ENCODE measurements at places on chromosomes 1 and 21. TPM values are rescaled to one million over a fixed set of nuclear protein-coding genes. Genes with fewer than 3 reads are reported as not detected.
A peak's percentile ranks its signal among the peaks of the same experiment; 100 is the strongest.

GRCh38 chr1:170530972-170531757 is 801 bp upstream of the GORAB start:
- H3K36me3 ChIP-seq: peaks cover under 1% of the 10 kb centered on the region
- DNase-seq: no peak
- H3K27me3 ChIP-seq: no peaks in the 10 kb centered on the region
- H3K27ac ChIP-seq: no peak overlapping the region
- H3K4me1 ChIP-seq: peaks cover 11% of the 10 kb centered on the region

DNA sequence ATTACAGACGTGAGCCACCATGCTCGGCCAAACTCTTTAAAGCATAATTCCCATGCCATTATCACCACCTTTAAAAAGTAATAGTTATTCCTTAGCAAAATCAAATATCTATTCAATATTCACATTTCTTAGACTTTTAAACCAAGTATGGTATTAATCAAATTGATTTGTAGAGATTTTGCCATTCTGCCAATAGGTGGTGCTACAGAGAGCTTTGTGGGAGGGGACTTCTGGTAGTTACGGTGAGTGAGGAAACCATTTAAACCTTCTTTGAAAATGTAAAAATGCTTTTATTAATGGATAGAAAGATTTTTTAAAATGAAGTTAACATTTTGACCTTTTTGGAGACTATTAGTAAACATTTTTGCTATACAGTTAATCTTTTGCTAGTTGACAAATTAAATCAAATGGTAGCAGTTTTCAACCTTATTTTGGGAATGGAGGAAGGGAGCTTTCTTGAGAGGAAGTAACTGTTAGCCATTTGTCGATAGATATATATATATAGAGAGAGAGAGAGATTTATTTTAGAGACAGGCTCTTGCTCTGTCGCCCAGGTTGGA is 19.3 kb downstream of the IARS2 start:
- no peaks in the 10 kb centered on the region for H3K27me3 ChIP-seq
- H3K27ac ChIP-seq: no peak overlapping the region
- no peaks in the 10 kb centered on the region for H3K4me1 ChIP-seq
- peaks cover 34% of the 10 kb centered on the region for H3K36me3 ChIP-seq
- no peak overlapping the region for H3K4me3 ChIP-seq

DNA sequence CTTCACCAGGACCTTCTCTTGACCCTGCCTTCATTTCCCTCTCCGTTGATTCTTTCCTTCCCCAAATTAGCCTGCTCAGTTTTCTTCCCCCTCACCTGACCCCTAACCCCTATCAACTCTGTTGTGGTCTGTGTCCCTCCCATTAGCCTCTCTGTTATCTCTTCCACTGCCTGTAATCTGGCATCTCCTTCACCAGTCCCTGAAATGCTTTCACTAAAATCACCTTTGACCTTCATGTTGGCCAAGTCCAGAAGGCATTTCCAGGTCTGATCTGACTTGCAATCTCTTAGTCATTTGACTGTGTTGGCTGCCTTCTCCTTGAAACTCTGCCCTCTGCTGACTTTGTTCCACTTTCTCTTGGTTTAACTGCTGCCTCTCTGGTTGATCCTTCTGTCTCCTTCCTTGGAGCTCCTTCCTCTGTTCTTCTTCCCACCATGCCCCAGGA is 28.2 kb downstream of the ATP8B2 start:
- H3K27ac ChIP-seq: peak overlapping the region; percentile 93
- H3K4me3 ChIP-seq: peak overlapping the region; percentile 71
- no peaks in the 10 kb centered on the region for H3K27me3 ChIP-seq
- peaks cover 12% of the 10 kb centered on the region for H3K36me3 ChIP-seq

DNA sequence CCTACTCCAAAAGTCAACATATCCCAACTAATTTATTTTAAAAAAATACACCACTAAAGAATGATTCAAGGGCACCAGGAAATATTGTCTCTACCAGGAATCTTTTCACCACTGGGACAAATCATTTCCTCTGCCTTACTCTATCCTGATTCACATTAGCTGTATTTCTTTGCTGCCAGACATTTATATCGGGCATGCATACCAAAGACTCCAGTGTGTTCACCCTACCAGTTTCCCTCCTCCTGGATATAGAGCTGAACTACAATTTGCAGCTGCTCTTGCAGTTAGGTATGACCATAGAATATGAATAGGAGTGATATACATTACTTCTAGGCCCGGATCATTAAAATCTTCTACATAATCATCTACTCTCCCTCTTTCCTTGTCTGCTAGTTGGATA is 7.6 kb downstream of the KCNJ6 start:
- no peaks in the 10 kb centered on the region for H3K27me3 ChIP-seq
- DNase-seq: no peak
- H3K4me3 ChIP-seq: no peak overlapping the region
- peaks cover 20% of the 10 kb centered on the region for H3K4me1 ChIP-seq
- H3K36me3 ChIP-seq: no peaks in the 10 kb centered on the region

GRCh38 chr1:200665861-200666260 is 3.8 kb downstream of the DDX59 start:
- peak overlapping the region; percentile 23 for H3K27ac ChIP-seq
- DNase-seq: no peak
- H3K27me3 ChIP-seq: no peaks in the 10 kb centered on the region
- no peak overlapping the region for H3K4me3 ChIP-seq
- H3K4me1 ChIP-seq: peaks cover 35% of the 10 kb centered on the region

DNA sequence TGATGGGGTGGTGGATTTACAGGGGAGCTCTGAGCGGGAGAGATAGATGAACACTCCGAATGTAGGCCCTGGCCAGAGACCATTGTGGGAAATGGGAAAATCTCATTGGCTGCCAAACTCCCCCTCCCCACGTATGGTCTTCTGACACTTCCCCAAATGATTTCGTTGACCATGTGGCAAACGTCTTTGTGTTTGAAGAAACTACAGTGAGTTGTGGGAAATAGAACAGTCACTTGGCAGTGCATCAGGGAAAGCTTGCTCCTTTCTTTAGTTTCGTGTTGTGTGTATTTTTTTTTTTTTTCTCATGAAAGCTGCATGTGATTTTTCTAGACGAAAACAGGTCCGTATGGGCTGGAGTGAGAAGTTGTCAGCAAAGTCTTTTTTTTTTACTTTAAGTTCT is 25.0 kb upstream of the GRIK3 start:
- H3K27me3 ChIP-seq: no peaks in the 10 kb centered on the region
- no peak overlapping the region for H3K4me3 ChIP-seq

The DNAI4 gene
- total RNA-seq: 8.9 TPM

DNA sequence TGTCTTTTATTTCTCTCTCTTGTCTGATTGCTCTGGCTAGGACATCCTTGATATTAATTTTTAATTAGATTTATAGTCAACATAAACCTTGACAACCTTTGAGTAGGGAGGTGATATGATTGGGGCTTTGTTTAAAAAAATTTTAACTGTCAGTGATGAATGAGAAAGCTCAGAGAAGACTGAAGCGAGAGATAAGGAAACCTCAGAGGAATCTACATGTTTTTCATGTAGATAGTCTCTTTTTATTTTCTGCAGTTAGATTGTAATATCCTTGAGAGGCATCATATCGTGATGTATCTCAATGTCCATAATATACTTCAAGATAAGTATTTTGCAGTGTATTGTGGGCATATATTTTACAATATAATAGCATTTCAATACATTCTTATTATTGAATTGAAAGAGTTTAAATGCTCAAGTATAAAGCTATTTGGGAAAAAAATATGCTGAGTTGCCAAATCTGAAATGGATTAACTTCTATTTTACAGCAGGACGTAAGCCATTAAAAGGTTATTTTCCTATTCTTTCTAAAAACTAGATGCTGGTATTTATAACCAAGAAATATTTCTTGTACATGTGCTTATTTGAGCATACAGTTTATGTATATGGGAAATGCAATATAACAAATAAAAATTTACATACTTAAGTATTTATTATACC is 802.4 kb upstream of the ADGRL4 start:
- no peaks in the 10 kb centered on the region for H3K27me3 ChIP-seq
- H3K4me1 ChIP-seq: peaks cover 10% of the 10 kb centered on the region
- no peak overlapping the region for H3K27ac ChIP-seq
- no peak for DNase-seq

DNA sequence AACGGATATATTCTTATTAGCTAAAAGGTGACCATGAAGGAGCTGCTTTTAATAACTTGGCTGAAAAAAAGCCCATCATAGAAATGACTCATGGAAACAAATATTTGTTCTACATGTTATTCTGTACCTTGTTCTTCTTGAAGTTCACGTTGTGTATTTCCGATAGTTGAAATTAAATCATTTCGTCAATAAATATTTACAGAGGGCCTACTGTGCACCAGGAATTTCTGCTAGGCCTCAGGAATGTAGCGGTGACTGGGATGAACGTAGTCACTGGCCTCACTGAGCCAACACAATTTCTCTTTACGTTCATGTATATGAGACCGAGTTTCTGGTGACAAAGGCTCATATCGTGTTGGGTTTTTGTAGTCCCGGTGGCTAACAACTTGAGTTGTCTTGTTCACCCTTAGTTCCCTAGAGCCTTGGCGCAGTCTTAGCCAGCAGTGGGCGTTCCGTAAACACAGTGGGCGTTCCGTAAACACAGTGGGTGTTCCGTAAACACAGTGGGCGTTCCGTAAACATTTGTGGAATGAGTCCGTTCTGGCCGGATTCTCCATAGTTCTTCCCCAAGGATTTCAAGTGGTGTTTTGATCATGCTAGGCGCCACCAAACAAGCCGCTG is 53.2 kb upstream of the VAMP3 start:
- peaks cover 5% of the 10 kb centered on the region for H3K4me1 ChIP-seq
- H3K27me3 ChIP-seq: no peaks in the 10 kb centered on the region
- H3K4me3 ChIP-seq: no peak overlapping the region

GRCh38 chr1:241391926-241392710 is 35.1 kb upstream of the RGS7 start:
- no peaks in the 10 kb centered on the region for H3K27me3 ChIP-seq
- H3K36me3 ChIP-seq: no peaks in the 10 kb centered on the region
- DNase-seq: no peak
- no peak overlapping the region for H3K4me3 ChIP-seq

DNA sequence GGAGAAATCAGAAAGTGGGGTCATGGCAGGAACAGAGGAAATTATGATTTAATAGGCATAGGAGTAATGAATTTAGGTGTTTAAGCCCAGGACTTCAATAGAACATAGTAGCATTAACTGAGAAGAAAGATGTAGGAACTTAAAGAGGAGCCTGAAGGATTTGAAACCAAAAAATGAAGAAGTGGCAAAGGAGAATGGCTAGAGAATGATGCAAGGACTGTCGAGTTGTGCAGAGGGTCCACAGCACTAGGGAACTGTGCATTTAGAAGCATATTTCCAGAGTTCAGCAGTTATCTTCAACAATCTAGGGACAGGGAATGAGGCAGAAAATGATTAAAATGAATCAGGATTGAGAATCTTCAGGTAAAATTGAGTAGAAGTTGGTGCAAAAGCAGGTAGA is 328.1 kb upstream of the LYPLAL1 start:
- H3K4me3 ChIP-seq: no peak overlapping the region
- no peak overlapping the region for H3K27ac ChIP-seq
- H3K4me1 ChIP-seq: no peaks in the 10 kb centered on the region
- H3K36me3 ChIP-seq: no peaks in the 10 kb centered on the region
- no peaks in the 10 kb centered on the region for H3K27me3 ChIP-seq

Measured in osteocyte (in vitro differentiated cells).